Right renal pelvis (tissue), 4 donors: ENCODE measurements at places on chromosomes 7 and 10. TPM values are rescaled to one million over a fixed set of nuclear protein-coding genes. Genes with fewer than 3 reads are reported as not detected.

ENTPD1 gene
- 19.8 TPM for polyA plus RNA-seq

MYH16 gene
- polyA plus RNA-seq = 0.10 TPM

NRAP gene
- not detected for polyA plus RNA-seq

PSD gene
- 9.6 TPM for polyA plus RNA-seq

FGL2 gene
- 51.0 TPM for polyA plus RNA-seq

KIF11 gene
- polyA plus RNA-seq = 35.2 TPM

- DNase-seq = no peak
Measured at GRCh38 chr10:72459301-72459700, 104.6 kb upstream of the DNAJB12 start.

DNA sequence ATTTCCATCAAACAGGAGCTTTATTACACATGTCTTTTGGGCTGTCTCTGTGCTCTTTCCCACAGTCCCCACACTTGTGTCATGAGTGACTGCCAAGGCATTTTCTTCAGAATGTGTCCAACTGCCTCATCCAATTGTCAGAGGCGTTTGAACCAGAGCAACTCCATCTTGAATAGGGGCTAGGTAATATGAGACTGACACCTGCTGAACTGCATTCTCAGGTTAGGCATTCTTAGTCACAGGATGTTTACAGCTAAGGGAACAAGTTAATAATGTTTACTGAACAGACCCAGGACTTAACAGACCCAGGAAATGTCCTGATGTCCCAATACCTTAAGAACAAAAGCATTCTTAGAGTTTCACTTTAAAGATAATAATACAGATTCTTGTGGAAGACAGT, 595.5 kb downstream of the REEP3 start:
- no peak for DNase-seq

- no peak for DNase-seq
Measured at GRCh38 chr7:96959135-96959534, 46.2 kb upstream of the DLX6 start.

GRCh38 chr10:28903063-28903462, 225.7 kb downstream of the BAMBI start:
- no peak for DNase-seq

GRCh38 chr10:110460111-110460809, 37.4 kb upstream of the DUSP5 start:
- no peak for DNase-seq

DNA sequence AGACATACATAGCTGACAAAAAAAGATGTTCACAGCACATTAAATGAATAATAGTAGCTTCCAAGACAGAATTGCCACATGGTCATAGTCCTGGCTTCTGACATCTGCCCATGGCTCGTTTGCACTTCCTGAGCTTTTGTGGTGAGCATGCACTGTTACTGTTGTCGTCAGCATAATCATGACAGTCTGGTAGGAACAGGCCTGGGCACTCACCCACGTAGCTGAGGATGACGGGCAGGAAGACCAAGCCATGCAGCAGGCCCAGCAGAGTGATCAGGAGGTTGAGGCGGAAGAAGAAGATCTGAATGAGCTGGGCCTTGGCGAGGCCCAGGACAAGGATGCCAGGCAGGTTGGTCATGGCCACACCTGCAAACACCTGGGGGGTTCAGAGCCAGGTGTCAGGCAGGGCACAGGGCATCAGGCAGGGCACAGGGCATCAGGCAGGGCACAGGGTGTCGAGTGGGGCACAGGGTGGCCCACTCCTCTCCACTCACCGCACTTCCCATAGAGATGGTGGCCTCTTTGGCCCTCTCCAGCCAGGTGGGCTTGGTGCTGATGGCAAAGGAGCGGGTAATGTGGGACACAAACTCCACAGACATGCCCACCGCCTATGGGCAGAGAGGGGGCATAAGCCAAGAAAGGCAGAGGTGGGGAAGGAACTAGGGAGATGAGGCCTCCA, 25.3 kb upstream of the NUDCD3 start:
- DNase-seq = no peak
